Bladder microvascular endothelial cell (primary cell): ENCODE measurements at places on chromosomes 7 and 10. TPM values are rescaled to one million over a fixed set of nuclear protein-coding genes. Genes with fewer than 3 reads are reported as not detected.

Gene LLCFC1
- not detected in 2 replicates for total RNA-seq

Gene MEOX2
- 23.5 and 68.8 TPM in 2 replicates for total RNA-seq

Gene TAF6
- 18.5 and 46.6 TPM in 2 replicates for total RNA-seq

Gene TET1
- 0.16 and 0.69 TPM in 2 replicates for total RNA-seq

Gene UROS
- total RNA-seq: 33.5 and 37.4 TPM in 2 replicates

Gene FBXL13
- total RNA-seq: 0.32 and 0.76 TPM in 2 replicates

Gene TRIM74
- total RNA-seq: 0.06 TPM in 1 of 2 replicates, not detected in the other

Gene TWIST1
- 0.16 TPM in 1 of 2 replicates, not detected in the other for total RNA-seq

Gene ZNF804B
- not detected in 2 replicates for total RNA-seq

Gene TCAF2
- 3.9 and 6.5 TPM in 2 replicates for total RNA-seq

Gene ADARB2
- not detected in 2 replicates for total RNA-seq

Gene RSPH10B2
- total RNA-seq: under 0.01 and 0.50 TPM in 2 replicates

Gene RTKN2
- 0.16 and 0.25 TPM in 2 replicates for total RNA-seq

Gene CRHR2
- not detected in 2 replicates for total RNA-seq

Gene SUPV3L1
- total RNA-seq: 18.1 and 30.3 TPM in 2 replicates

Gene CACNB2
- total RNA-seq: not detected in 2 replicates

Gene ABCC2
- 0.38 and 0.65 TPM in 2 replicates for total RNA-seq

Gene YAE1
- 12.5 and 32.8 TPM in 2 replicates for total RNA-seq

Gene GRID1
- 0.06 TPM in 1 of 2 replicates, not detected in the other for total RNA-seq

Gene GPER1
- 0.32 and 1.1 TPM in 2 replicates for total RNA-seq

Gene EGR2
- under 0.01 and 0.25 TPM in 2 replicates for total RNA-seq

Gene HOXA2
- total RNA-seq: 0.44 and 0.49 TPM in 2 replicates

Gene WDR86
- 0.16 TPM in 1 of 2 replicates, not detected in the other for total RNA-seq

Gene NEUROG3
- not detected in 2 replicates for total RNA-seq
